NT2/D1 (cell line): ENCODE measurements at places on chromosomes 11 and 22.

- no peak for DNase-seq
These were observed 70.2 kb downstream of the DDX10 start for GRCh38 chr11:108734956-108735559.

DNA sequence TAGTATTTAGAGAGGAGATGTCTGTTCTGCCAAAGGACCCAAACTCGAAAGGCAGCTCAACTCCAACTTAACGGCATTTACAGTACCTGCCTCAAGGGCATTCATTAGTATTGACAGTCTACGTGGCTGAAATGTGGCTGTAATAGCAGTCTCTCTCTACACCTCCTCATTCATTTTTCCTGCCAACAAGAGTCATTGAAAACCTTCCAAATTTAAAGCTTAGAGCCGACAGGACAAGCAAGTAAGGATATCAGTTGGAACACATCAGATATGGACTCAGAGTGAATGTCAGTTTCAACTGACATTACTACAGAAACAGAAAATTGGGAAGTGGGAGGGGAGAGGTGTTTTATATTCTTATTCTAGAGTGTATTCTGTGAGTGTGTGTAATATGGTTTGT, 253.1 kb downstream of the CADM1 start:
- DNase-seq: no peak

DNA sequence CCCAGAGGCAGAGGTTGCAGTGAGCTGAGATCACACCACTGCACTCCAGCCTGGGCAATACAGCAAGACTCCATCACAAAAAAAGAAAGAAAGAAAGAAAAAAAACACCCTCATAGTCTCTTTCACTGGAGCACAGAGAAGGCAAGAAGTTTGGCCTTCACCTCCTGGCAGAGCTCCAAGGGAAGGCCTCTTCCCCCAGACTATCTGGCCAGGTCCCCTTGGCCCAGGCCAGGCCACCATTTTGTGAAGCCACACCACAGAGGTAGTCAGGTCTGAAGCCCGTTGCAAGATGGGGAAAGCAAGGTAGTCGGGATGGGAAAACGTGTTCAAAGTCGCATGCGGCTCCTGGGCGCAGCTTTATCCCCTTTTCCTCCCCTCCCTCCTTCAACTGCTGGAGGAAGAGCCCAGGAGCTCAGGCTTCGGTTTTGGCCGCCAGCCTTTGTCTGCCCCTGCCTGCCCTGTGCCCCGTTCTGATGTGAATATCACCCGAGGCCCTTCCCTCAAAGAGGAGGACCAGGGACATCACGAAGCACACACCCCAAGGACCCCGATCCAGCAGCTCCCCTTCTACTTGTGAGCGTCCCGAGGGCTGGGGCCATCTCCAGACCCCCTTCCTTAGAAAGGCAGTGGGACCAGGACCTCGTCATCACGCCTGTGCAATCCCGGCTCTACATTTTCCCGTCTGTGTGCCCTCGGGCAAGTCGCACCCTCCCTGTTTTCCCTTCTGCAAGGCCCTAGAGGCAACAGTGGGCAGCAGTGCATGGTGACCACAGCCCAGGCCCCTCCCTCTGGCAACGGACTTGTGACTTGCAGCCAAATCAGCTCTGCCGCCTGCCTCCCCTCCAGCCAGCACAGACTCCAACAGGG, 17.7 kb downstream of the CABP7 start:
- no peak for DNase-seq

DNA sequence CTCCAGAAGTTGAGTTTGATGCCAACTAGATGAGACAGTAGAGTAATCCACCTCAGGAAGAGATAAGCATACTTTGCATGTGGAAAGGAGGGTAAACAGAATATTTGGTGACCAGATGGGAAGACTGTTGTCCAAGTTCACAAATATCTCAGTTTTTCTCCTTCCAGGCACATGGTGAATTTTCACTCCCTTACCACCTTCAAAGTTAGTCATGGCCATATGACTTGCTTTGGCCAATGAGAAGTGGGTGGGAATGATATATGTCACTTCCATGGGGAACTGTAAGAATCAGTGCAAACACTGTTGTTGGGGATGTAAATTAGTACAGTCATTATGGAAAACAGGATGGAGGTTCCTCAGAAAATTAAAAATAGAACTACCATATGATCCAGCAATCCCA, 105.8 kb downstream of the SPATA19 start:
- no peak for DNase-seq

DNA sequence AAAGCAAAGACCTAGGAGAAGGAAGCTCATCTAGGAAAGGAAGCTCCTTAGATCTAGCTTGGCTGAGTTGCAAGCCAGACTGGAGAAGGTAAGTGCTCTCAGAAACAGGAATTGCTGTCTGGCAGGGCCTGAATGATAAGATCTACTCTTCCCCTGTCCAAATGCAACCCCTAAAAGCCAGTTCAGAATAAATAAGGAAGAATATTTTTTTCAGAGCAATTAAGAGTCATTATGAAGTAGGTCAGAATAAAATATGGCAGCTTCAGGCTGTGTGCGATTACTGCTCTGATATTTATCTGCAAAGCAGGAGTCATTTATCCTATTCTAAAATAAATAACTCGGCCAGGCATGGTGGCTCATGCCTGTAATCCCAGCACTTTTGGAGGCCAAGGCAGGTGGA, 82.1 kb downstream of the PIWIL4 start:
- no peak for DNase-seq

GRCh38 chr22:20531404-20532201, 24.2 kb downstream of the MED15 start:
- no peak for DNase-seq

DNA sequence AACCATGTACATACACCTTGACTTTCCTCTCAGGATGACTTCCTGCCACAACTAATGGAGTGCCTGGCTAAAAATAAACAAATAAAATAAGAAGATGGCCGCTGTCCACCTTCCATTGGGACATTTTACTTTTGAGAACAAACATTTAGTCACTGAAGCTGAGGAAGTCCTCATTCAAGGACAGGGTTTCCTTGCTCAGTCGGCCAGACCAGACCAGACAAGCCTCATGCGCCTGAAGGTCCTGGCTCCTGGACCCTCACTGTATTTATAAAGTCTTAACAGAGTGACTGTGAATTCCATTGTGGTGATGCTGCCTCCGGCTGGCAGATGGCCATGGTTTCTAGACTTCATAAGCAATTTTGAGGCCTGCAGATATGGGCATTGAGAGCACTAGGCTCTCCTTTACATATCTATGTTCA, 114.5 kb downstream of the MAML2 start:
- DNase-seq: no peak

- no peak for DNase-seq
These were observed 15.1 kb upstream of the CABP7 start for GRCh38 chr22:29704528-29705285.

DNA sequence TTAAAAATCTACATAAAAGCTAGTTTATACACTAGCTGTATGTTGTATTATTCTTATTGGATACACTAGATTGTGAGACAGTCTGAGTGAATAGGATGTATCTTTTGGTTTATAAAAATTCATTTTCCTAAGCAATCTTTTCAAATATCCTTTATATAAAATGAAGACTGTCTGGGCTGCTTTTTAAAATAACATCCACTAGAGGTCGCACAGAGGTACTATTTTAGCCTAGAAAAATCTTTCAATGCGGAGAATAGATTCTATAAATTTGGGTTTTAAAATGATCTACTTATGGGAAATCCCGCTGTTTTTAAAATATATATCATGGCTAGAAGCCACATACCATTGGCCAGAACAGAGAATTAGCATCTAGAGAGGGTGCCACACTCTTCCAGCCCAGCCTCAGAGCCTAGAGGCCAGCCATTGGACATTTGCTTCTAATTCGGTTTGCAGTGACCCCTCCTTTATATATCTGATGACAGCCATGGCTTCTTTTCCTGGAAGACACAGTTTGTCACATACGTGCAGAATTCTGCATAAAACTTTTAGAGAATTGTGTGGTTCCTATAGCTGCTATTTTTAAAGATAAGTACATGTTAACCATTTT, 7.3 kb downstream of the C11orf97 start:
- no peak for DNase-seq

GRCh38 chr11:4195909-4196308, 101.3 kb downstream of the RRM1 start:
- DNase-seq: no peak

- DNase-seq: no peak
These were observed 45.8 kb upstream of the CXCR5 start for GRCh38 chr11:118837868-118838267.

DNA sequence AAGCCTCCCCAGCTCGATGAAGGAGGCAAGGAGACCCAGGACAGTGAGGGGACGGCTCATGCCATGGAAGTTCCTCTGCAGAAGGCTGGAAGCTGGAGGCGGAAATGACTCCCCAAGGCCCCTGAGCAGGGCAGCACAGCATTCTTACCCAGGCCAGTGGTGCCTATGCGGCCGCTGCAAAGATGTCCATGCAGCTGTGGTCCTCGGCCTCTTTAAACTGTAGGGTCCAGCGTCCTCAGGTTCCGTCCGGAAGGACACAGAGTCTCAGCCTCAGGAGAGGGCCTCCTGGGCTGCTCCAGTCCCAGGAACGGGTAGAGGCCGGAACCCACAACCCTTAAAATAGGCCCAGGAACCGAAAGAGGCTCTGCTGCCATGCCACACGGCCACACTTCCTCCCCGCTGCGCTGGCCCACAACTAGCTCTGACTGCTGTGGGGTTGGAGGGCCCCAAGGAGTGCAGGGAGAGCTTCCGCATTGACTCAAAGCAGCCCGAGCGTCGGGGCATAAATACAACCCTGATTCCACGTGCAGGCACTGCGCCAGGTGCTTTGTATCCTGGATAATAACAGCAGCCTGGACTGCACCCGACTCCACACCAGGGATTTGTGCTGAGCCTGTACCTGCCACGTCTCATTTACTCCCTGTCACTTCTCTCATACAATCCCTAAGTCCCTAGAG, 5.5 kb downstream of the KIAA0930 start:
- DNase-seq: no peak

GRCh38 chr11:18527512-18527911, 770 bp upstream of the TSG101 start:
- DNase-seq: no peak

DNA sequence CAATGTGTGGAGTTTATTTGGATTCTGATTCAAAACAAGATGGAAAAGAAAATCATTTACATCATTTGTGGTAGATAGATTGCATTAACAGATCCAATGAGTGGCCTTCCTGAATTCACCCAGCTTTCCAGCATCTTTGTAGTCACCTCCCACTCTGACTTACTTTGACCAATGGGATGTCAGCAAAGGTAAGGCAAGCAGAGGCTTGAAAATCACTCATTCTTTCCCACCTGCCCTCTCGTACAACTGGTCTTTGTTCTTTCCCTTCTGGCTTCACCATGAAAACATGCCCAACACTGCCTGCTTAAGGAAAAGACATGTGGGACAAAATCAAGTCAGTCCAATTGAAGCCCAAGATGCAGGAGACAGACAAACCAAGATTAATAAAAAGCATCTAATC, 202.1 kb downstream of the TTC28 start:
- no peak for DNase-seq

- no peak for DNase-seq
These were observed 7.4 kb downstream of the EEF1G start for GRCh38 chr11:62566247-62566646.

DNA sequence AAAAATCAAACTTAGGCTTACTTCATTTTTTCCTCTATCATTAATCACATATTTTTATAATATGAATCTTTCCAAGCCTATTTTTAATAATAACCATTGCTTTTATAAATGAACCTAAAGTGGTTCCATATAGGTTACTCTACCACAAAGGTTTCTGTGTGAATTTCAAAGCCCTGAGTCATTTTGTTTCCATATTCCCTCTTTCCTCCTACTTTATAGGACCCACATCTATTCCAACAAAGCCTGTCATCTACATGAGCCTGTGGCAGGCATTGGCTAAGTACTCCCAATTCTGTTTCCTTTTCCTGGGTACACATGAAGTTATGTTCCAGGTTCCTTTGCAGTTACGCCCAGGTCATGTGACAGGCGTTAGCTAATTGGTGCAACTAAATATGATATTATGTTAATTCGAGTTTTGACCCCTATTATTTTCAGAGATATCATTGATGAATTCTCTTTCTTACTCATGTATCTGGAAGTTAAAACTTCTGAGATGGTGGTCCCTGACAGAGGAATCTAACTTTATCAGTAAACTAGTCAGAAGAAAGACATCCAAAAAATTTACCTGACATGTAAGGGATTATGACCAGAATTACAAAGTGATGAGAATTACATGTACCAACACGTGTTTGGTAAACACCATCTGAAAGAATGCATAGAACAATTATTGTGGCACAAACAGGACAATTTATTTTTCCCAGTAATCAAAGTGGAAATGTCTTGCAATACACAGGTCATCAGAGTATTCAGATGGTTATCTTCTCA, 1264.0 kb upstream of the CNTN5 start:
- no peak for DNase-seq

- DNase-seq: no peak
These were observed 68.2 kb upstream of the AMPD3 start for GRCh38 chr11:10386861-10387205.

- DNase-seq: no peak
These were observed 193.5 kb upstream of the SNX19 start for GRCh38 chr11:131109790-131110189.

- DNase-seq: no peak
These were observed 4.4 kb downstream of the TPCN2 start for GRCh38 chr11:69053169-69053477.

- DNase-seq: no peak
These were observed 119.6 kb upstream of the BLID start for GRCh38 chr11:122235615-122236014.

GRCh38 chr11:75810637-75811390, 4.2 kb upstream of the UVRAG start:
- no peak for DNase-seq

DNA sequence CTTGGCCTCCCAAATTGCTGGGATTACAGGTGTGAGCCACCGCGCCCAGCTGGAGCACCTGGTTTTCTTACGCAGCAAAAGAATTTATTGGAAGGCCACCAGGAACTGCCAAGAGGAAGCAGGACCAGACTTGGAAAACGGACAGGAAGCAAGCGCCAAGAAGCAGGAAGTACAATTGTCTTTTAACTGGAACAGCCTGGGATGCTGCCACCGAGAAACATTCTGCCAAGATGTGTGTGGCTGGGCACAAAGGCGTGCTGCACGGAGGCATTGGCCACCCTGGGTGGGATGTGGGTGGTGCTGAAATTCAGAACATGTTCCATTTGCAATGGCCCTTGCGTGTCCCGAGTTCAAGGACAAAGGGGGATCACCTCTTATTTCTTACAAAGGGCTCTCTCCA, 15.4 kb downstream of the SLC3A2 start:
- no peak for DNase-seq

DNA sequence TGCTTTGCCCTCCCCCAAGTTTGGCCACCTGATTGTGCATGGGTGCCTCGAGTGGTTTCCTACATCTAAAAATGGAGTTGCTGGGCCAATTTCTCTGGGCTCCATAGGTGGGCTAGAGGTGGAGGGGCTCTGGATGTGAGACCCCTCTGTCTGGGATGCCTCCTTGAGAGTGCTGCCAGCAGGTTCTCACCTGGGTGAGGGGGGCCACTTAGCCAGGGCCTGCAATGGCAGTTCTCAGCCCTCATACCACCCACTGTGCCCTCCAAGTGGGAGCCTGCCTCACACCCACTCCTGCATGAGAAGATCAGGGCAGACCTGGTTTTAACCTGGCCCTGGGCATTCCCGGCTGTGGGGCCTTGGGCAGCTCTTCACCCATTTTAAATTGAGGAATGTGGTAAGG, 83.9 kb downstream of the CABIN1 start:
- DNase-seq: no peak

- DNase-seq: no peak
These were observed 15.9 kb downstream of the MOGAT2 start for GRCh38 chr11:75733431-75734107.
